Right kidney (tissue), 9 donors: ENCODE measurements at places on chromosomes 11 and 22.

DNA sequence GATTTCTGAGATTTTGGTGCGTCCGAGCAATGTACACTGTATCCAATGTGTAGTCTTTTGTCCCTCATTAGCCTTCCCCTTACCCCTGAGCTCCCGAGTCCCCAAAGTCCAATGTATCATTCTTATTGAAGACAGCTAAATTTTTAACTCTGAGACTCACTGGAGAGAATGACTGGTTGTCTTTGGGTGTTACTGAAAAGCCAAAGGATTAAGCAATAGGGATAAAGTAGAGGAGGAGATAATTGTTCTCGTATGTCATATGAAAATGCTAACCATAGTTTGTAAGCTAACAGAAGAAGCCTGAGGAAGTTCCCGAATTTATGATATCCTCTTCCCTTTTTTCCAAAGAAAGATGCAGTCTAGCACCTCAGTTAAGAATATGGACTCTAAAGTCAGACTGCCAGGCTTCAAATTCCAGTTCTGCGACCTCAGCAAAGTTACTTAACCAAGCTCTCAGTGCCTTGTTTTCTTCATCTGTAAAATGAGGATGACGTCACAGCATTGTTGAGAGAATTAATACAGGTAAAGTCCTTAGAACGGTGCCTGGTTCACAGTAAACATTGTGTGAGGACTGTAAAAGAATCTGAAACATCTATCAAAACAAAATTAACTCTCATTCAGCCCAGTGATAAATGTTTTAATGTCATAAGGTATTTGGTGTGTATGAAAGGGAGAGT lies 1.6 kb upstream of the MSANTD2 start:
- DNase-seq: no peak

DNA sequence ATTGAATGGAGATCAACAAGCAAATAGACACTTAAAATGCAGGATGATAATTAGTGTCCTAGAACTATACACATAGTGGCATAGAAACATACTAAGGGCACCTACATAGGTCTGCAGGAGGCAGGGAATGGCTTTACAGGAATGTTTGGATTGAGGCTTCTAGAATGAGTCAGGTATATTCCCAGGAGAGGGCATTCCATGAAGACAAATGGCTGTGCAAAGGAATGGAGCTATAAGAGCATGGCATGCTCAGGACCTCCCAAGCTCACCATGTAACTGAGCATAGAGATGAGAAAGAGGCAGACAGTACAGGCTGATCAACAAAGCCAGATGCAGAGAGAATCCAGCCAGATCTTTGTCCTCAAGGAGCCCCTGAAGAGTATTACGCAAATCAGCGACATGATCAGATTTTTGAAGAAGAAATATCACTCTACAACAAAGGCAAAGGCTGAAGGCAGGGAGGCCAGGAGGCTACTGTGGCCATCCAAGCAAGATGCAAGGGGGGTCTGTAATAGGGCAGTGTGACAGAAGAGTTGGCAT lies 211.1 kb upstream of the MTNR1B start:
- DNase-seq: no peak

DNA sequence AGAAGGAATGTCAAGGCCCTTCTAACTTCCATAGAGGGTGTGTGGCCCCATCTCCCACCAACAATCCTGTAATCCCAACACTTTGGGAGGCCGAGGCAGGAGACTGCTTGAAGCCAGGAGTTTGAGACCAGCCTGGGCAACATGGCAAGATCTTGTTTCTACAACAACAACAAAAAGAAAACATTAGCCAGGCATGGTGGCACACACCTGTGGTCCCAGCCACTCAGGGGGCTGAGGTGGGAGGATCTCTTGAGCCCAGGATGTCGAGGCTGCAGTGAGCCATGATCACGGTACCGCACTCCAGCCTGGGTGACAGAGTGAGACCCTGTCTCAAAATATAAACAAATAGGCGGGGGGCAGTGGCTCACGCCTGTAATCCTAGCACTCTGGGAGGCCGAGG lies 16.9 kb downstream of the TSPAN32 start:
- no peak for DNase-seq

- no peak for DNase-seq
Observed at GRCh38 chr22:46763051-46763705, 728 bp downstream of the TBC1D22A start.

GRCh38 chr22:41845380-41846267 lies 12.7 kb downstream of the SREBF2 start:
- no peak for DNase-seq

DNA sequence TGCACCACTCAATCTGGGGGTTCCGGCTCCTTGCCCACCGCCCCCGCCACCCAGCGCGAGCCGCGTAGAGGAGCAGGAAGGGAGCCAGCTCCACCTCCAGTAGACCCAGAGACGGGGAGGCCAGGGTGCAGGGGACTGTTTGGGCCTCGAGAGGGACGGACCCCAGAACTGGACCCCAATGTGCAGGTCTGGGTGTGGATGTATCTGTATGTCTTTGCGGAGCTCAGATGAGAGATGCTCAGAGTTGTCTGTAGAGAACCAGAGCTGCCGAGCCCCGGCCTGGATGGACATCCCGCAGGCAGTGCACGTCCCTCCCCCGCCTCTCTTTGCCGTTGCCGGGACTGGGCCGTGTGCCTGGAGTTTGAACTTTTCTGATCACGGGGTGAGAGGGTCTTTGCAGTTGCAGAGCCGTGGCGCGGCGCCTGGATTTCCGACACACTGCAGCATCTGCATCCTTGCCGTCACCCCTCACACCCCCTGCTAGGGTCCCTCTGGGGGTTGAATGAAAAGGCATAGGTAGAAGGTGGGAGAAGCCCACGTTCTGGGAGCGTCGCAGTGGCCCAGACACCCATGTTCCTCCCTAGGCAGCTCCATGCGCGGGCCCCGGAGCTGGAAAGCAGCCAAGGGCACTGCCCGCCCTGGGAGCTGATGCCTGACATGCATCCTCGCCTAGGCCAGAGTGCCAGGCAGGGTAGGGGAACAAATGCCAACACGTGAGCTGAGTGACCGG lies 105.2 kb downstream of the KCNQ1 start:
- peak; percentile 47 for DNase-seq

DNA sequence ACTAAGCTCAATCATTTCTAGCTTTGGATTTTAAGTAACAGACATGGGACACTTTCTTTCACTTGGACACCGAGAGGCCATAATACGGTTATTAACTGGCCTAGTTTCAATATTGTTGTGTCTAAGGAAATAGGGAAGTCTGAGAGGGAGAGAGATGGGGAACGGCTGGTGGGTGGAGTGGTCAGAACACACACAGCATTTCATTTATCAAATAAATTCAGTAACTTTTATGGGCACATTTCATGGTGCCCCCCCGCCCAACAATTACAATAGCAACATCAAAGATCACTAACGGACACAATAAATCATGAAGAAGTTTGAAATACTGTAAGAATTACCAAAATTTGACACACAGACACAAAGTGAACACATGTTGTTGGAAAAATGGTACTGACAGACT lies 10.7 kb downstream of the PRPF19 start:
- DNase-seq: no peak

DNA sequence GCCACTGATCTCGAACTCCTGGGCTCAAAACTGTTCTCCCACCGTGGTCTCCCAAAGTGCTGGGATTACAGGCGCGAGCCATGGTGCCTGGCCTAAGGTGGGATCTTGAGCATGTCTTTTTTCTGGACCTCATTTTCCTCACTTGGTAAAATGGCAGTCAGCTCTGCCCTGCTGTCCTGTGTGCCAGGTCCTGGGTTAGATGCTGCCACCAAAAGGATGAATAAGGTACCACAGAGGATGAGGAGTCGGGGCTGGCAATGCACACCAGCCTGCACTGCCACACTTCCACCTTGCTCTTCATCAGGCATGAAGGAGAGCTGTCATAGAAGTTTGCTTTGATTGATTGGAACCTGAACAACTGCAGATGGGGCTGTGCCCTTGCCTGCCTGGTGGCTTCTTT lies 32.3 kb downstream of the ACO2 start:
- DNase-seq: no peak

DNA sequence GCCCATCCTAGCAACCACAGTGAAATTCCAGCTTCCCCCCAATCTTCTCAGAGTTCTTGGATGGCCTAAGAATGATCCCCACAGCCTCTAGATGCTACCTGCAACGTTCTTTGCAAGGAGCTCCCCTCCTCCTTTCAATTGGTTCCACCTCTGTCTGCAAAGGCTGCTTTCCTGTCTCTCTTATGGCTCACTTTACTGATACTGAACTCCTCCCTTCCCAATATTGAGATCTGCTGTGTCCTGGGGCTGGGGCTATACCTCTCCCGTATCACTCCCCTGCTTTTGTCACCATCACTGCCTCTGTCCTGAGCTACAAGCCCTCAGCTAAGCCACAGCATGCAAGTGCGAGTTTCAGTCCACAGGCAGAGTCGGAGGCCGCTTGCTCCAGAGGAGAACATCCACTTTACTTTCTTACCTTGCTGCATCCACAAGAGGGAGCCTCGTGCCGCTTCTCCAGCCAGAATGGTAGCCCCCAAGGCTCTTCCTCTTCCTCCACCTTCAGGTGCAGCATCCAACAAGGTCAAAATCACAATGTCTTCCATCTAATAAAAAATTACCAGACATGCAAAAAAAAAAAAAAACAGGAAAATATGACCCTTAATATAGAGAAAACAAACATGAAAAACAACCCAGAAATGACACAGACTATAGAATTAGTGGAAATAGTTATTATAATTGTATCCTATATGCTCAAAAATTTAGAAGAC lies 48.6 kb upstream of the TMEM45B start:
- DNase-seq: no peak

DNA sequence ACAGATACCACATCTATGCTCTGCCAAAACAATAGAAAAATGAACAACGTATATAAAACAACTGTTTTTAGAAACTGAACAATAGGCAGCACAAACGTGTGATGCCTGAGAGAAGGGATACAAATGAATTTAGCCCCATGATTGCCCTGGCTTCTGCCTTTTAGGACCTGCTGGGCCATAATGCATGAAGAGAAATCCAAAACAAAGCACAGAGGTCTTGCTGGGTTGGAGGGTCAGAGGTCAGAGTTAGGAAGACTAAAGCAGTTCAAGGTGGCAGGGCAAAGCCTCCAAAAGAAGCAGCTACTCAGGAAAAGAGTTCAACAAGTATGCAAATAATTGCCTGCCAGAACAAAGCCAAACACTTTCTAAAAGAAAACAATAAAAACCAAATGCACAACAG lies 138.5 kb downstream of the TTC28 start:
- no peak for DNase-seq

DNA sequence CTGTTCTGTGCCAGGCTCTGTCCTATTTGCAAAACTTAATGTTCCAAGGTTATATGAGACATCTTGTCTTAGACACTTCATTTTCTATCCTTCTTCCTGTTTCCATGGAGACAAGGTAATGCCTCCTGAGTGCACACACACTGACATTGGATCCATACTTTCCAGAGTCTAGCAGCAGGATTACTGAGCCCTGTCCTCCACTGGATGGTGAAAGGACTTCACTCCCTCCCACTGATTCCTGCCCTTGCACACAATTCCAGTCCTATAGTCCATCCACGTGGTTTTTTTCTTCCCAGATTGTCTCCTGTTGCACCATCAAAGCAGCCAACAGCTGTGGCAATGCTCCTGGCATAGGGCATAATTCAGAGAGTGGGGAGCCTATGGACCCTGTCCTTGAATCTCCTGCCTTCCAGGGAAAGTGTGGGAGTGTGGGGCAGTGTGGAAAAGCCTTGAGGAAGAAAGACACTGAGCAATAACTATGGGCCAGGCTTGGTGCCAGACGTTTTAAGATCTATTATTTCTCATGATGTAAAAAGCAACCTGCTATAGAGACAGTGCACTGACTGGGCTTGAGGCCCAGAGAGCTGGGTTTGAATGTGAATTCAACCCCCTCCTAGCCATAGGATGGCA lies 31.3 kb downstream of the SERPINH1 start:
- DNase-seq: no peak

GRCh38 chr11:105923252-105923651 lies 98.8 kb downstream of the MSANTD4 start:
- DNase-seq: no peak

- no peak for DNase-seq
Observed at GRCh38 chr11:30045144-30045543, 28.3 kb upstream of the KCNA4 start.

DNA sequence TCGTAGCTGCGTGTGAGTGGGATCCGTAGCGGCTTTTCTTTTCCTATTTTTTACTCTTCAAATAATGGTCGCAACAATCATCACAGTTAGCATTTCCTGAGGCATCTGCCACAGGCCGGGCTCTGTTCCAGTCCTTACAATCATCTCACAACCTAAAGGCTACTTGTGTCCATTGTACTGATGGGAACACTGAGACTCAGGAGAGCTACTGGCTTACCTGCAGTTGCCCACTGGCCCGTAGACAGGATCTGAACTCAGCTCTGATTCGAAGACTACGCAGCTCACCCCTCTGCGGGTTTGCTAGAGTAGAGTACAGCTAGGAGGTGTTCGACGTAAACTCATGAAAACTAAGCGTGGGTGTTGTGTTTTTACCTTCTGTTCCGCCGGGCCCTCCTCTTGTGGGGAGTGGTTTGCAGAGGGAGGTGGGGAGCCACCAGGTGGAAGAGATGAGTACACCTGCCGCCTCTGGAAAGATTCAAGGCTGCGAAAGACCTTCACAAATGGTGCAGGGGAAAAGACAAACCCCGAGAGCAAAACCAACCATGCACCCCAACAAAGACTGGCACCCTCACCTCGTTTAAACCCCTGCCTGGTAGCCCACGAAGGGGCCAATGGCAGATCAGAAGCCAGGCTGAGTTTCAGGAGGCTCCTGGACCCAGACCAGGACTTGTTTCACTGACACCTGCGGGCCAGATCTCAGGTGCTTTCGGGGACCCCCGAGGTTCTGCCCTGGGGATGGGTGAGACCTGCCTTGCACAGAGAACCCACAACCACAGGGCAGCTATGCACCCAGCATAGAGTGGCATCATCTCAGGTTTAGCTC lies 18.3 kb upstream of the RFPL3 start:
- no peak for DNase-seq

DNA sequence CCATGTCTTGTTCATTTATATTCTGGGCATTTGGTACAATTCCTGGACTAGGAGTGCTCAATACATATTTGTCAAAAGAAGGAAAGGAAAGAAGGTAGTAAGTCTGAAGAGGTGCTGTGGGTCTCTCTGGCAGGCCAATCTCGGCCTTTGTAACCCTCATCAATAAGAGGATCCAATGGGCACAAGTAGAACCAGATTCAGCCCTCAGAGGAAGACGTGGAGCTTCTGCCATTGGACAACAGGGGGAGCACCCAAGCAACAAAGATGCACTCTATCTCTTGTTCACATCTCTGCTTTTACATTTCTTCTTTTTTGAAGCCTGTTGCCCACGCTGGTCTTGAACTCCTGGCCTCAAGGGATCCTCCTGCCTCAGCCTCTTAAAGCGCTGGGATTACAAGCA lies 2.2 kb upstream of the VPS11 start:
- DNase-seq: no peak
